GM18507 (cell line): ENCODE measurements at places on chromosomes 5 and 9.
A peak's percentile ranks its signal among the peaks of the same experiment; 100 is the strongest.

- no peak for DNase-seq
Measured at GRCh38 chr9:88544245-88544644, 9.3 kb downstream of the NXNL2 start.

DNA sequence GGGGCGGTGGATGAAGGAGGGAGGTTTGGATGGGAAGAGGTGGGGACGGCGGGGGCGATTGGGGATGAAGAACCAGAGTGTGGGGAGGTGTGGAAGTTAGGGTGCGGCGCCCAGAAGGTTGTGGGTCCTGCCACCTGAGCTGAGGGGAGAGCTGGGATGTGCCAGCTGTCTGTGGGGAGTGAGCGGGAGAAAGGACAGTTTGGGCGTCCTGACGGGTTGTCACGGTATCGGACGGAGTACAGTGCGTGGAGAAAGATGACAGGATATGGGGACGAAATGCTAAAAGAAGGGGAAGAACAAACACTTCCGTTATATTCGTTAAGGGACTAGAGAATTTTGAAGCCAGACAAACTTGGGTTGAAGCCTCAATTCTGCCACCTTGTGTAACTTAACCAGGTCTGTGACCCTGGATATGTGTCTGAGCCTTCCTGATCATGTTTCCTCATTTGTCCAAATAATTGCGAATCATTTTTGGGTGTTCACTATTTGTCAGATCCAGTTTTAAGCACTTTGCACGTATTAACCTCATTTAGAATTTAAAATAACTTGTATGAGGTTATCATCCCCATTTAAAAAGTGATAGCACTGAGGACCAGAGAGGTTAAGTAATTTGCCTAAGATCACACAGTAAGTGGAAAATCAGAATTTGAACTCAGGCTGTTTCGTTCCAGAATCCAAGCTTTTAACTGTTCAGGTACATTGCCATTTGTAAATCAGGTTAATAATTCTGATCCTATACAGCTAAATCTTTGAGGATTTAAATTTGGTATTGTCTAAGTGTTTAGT lies 689 bp downstream of the CNTRL start:
- no peak for DNase-seq

GRCh38 chr5:111735583-111736270 lies 21.3 kb downstream of the NREP start:
- no peak for DNase-seq

GRCh38 chr9:83307066-83307724 lies 231.0 kb downstream of the FRMD3 start:
- DNase-seq, result no peak

GRCh38 chr9:125767349-125767748 lies 20.2 kb downstream of the PBX3 start:
- DNase-seq, result no peak

GRCh38 chr9:78811622-78812276 lies 514.8 kb downstream of the PSAT1 start:
- DNase-seq, result no peak

DNA sequence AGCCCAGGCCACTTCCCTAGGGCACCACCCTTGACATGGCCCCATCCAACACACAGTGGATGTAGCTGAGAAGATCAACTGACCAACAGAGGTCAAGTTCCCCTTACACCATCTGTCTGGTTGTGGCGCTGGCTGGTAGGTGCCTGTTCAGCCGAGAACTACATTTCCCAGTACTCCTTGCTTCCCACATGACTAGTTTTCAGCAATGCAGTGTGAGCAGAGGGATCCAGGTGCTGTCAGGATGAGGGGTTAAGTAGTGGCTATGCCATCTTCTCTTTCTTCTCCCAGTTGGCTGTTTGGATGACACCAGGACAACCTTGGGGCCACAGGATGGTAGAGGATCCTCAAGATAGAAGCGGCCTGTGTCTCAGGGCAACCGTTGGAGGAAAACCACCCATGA lies 48.6 kb upstream of the SH3PXD2B start:
- no peak for DNase-seq

DNA sequence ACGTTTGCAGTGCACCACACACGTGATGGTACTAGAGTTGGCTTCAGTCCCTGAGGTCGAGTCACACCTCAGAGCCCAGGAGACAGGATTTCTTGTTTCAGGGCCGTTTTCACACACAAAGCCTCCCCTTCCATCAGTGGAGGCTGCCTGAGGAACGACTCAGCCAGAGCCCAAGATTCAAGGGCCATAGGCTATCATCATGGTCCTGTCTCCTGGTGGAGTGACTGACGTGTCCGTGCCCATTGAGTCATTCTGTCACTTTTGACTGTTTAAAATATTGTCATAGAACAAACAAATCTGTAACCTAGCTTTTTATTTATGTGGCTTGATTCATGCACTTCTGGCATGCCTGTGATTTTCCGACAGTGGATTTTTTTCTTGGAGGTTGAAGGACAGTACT lies 28.3 kb downstream of the CAMK2A start:
- no peak for DNase-seq

GRCh38 chr5:111532886-111533582 lies 20.7 kb upstream of the STARD4 start:
- DNase-seq, result no peak

- no peak for DNase-seq
Measured at GRCh38 chr5:60024104-60024503, 130.6 kb upstream of the PDE4D start.

DNA sequence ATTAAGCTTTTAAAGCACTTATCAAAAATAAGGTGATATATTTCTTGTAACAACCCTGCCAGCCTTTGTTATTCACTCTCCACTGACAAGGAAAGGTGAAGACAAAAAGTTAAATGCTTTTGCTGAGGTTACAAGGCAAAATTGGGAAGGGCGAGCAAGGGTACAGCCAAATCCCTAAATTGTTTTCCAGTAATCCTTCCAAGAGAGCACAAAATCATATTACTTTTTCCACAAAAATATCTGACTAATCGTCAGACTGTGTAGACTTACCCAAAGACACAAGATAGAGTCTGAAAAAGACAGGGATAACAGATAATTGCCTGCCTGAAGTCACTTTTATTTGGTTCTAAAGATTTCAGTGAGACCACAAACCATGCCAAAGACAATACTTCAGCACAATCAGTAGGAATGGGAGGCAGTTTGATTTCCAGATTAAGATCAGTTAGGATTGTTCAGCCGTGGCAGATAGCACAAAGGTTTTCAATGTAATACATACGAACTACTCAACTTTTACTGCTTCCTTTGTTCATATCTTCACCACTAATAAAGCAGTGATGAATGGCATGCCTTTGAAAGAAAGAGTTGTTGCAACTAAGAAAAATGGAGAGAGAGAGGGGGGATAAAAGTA lies 383.8 kb upstream of the TUSC1 start:
- DNase-seq, result no peak

- DNase-seq, result no peak
Measured at GRCh38 chr9:5382479-5382878, 42.8 kb upstream of the RLN1 start.

GRCh38 chr9:97470076-97470475 lies 31.4 kb upstream of the TMOD1 start:
- DNase-seq, result no peak

DNA sequence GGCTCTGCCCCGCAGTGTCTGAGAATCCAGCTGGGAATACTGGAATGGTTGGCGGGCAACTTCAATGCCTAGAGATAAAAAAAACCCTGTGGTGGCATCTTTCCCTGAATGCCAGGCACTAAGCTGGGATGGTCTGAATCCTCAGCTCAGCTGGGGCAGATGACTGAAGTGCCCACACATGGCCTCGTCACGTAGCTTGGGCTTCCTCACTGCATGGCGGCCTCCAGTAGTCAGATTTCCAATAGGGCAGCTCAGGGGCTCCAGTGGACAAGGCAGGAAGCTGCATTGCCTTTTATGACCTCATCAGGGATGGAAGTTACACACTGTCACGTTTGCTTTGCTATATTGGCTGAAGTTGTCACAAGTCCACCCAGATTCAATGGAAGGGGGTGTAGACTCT lies 24.3 kb upstream of the FUBP3 start:
- no peak for DNase-seq

DNA sequence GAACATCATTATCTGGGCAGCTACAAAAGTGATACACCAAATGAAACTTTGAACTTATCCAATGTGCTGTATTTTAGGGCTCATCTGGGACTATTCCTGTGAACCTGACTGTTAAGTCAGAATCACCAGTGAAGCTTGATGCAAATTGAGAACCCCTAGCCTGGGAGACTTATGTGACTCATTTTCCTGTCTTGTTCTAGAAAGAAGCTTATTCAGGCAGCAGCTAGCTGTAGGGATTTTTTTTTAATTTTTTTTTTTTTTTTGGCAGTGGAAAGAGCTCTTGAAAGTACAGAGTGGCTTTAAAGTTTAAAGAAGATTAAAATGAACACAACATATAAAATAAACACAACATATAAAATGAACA lies 81.1 kb upstream of the TNFAIP8 start:
- no peak for DNase-seq

DNA sequence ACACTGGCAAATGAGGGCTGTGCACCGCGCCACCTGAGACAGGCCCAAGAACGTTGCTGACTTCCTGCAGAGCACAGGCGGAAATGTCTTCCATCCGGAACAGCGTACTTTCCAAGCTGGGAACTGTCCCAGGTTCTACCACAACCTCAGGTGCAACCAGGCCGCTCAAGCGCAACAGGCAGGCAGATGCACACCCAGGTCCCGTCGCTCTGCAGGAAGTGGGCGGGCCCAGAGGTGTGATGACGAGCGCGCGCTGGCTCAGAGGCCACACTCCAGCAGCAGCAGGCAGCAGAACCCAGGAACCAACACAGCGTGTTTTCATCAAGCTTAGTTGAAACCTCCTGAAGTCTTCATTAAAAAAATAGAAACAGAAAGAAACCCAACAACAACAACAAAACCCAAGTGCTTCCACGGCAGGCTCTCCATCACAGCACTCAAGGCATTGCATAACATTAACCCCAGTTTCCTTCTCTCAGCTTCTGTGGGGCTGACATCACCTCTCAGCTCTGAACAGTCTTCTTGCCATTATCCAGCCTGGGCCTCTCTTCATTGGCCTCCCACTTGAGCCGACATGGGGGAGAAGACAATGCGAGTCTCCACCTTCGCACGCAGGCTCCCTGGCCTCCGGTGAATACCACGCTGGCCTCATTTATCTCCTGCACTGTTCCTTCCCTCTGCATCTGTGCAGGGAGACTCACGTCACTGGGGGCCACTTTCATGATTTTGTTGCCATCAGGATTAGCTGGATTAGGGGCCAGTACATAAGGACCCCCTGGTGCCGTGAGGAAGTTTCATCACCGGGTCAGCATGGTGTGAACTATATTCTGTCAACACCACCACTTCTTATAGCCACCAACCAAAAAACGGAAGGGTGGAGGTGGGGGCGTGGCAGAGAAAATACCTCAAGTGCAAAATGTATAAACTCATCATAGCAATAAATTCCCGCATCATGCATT lies 22.1 kb downstream of the PTCH1 start:
- DNase-seq, result peak; percentile 50

DNA sequence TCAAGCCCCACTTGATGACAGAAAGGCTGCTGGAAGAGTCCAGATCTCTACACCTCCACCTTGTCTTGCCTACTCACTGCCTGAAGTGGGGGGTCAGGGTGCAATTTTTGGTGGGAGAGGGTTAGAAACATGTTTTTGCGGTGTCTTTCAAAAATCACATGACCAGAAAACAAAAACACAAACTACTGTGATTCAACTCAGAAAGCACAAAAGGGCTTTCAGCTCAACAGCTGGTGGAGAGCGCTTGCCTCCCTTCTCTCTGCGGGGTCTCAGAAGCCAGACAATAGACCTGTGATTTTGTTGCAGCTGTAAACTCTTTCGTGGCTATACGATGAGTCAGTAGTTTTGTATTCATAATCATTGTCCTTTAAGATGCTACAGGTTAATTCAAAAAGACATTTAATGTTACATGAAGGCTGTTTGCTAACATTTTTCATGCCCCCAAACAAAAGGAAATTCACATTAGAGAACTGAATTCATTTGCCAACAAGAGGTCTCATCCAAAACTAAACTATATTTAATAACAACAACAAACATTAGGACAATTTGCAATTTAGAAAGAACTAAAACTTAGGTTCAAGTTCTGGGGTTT lies 172.6 kb upstream of the RAI14 start:
- DNase-seq, result no peak

- DNase-seq, result no peak
Measured at GRCh38 chr9:79829566-79830302, 258.0 kb downstream of the TLE4 start.

DNA sequence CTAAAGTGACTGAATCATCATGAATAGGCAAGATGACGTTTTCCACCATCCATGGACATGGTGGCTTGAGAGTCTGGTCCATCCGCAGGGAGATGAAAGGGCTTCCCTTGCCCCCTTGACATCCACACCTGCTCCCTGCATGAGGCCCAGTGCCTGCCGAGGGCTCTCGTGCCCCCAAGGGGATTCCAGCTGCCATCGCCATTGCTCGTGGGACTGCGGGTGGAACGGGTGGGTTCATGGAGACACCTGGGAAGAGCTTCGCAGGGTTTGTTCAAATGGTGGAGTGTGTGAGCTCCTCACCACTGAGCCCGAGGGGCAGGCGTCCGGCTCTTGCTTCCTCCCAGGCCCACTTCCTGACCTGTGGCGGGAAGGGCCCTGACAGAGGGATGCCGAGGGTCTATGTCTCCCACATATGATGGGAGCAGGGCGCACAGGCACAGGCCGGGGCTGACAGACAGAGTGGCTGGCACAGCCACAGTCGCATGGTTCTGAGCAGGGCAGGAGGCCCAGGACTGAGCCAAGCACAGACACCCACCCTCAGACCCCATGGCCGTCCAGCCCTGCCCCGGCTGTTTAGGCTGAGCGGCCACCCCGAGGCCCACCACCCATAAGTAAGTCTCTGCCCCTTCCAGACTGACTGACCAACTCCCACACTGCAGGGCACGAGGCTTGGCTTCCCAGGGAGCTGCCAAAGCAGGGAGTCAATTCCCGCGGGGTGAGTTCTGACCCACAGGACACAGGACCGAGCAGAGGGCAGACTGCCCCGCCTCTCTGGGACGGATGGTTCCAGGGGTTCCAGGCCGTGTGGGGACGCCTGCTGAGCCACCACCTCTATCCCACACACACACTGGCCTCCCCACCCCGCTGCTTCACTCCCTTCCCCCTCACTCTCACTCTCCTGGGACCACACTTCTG lies 70.0 kb upstream of the PPP1R26 start:
- DNase-seq, result no peak

DNA sequence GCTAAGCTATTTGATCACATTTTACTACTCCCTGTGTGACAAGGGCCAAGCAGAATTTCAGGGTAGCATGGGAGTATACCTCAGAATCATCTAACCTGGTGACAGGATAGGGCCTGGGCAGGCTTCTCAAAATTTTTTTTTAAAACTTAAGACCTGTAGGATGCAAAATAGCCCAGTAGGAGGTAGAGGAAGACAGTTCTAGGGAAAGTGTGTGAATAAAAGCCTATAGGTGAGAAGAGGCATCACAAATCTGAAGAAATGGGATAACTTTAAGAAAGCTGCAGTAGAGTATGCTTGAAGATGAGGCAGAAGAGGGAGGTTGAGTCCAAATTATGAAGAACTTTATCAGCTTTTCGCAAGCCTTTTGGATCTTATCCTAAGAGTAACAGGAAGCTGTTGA lies 32.3 kb downstream of the CNTRL start:
- DNase-seq, result no peak

GRCh38 chr5:172064766-172065165 lies 58.3 kb upstream of the FBXW11 start:
- no peak for DNase-seq
